ENCODE measurements at places on chromosomes 11 and 22.

DNA sequence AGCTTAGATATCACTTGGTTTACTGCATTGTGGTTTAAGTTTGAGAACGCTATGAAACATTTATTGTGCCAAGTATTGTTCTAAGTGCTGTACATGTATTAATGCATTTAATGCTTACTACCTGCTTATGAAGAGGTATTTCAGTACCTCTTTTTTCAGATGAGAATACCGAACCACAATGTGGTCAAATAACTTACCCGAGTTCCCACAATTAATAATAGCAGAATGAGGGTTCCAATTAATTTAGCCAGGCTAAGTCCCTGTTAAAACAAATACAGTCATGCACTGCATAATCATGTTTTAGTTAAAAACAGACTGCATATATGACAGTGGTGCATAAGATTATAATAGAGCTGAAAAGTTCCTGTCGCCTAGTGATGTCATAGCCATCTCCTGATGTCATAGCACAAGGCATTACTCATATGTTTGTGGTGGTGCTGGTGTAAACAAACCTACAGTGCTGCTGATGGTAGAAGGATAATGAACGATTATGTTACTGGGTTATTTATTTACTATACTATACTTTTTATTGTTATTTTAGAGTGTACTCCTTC, 4.3 kb downstream of the ZC3H12C start:
- DNase-seq: no peak

DNA sequence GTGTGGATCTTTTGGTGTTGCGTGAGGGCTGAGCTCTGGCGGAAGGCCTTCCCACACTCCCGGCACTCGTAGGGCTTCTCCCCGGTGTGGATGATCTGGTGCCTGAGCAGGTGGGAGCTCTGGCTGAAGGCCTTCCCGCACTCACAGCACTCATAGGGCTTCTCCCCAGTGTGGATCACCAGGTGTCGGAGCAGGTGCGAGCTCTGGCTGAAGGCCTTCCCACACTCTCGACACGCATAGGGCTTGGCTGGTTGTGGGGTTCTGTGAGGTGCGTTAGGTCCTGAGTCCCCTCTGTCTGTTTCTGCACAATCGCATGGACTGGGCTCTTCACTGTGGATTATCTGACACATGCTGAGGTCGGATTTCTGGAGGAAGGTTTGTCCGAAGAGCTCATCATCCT, 6.4 kb downstream of the ZNF70 start:
- DNase-seq: no peak

- DNase-seq: no peak
Observed at GRCh38 chr11:69238573-69239351, 55.2 kb upstream of the MYEOV start.

GRCh38 chr11:30818721-30819120, 232.6 kb upstream of the MPPED2 start:
- no peak for DNase-seq

GRCh38 chr11:78573681-78574080, 983 bp downstream of the NARS2 start:
- DNase-seq: no peak

DNA sequence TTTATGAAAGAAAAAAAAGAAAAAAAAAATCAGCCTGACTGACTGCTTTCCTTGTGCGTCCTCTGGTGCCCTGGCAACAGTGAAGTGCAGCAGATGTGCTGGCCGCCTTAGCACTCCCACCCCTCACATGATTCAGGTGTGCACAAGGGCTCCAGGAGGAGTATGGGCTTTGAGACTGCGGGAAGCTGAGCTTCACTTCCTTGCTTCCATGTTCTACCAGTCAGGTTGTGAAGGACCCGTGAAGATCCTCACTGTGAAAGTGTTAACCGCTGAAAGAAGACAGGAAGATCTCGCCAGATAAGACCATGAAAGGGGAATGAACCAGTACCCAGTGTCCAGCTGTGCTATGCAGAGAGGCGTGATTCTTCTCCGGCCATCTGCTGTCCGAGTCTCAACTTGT, 48.2 kb downstream of the HIRA start:
- DNase-seq: no peak

- DNase-seq: no peak
Observed at GRCh38 chr22:44368611-44369292, 56.0 kb upstream of the SHISAL1 start.

GRCh38 chr11:102467853-102468580, 15.5 kb upstream of the TMEM123 start:
- no peak for DNase-seq

DNA sequence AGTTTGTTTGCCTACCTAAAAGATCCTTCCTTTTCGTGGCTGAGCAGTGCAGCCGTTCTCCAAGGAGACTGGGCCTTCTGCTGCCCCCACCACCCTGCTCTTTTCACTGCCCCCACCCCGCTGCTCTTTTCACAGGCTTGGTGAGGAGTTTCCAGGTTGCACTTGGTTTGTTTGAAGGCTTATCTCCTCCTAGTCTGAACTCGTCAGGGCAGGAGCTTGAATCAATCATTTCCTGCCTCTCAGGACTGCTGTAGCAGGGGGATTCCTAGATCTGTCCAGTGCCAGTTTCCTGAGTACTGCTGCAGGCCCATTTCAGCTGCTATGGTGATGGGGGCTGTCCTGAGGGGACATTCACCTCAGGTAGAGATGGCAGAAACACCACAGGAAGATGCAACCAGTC, 10.0 kb downstream of the MED15 start:
- no peak for DNase-seq

DNA sequence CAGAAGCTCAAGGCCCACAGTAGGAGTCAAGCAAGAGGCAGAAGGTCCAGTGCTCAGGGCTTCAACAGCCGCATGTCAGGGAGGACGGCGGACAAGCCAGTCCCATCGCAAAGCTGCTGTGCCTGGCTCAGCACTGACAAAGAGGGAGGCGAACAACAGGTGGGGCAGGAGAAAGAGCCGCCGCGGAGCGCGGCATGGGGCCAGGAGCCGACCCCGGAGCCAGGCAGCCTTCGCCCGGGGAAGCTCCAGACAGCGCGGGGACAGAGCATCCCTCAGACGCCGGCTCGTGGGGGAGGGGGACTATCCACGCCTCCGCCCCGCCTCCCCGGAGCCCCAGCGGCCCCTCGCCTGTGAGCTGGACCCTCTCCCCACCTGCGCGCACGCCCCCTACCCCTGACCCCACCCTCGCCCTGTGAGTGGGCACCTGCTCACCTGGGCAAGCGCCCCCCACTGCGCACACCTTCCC, 369 bp downstream of the DHCR7 start:
- DNase-seq: no peak

DNA sequence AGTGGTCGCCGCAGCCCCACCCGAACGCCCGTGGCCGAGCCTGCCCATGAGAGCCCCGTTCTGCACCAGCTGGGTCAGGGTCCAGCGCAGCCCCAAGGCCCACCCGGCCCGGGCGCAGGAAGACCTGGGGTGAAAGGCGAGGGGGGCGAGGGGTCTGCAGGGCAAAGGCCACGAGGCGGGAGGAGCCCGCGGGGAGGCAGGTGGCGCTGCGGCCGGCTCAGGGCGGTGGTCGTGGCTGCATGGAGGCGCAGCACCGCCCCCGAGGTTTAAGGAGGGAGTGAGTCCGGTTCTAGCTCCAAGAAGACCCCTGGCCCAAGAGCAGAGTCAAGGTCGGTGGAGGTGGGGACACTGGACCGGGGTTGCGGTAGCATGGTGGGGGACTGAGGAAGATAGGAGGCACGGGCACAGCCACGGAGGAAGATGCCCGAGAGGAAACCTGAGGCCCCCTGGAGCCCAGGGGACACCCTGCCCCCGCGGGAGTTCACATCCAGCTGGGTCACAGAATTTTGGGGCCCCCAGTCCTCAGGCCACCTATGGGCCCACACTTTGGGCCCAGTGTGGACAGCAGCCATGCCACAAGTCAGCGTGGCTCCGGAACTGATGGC, 514 bp upstream of the HDAC10 start:
- no peak for DNase-seq

DNA sequence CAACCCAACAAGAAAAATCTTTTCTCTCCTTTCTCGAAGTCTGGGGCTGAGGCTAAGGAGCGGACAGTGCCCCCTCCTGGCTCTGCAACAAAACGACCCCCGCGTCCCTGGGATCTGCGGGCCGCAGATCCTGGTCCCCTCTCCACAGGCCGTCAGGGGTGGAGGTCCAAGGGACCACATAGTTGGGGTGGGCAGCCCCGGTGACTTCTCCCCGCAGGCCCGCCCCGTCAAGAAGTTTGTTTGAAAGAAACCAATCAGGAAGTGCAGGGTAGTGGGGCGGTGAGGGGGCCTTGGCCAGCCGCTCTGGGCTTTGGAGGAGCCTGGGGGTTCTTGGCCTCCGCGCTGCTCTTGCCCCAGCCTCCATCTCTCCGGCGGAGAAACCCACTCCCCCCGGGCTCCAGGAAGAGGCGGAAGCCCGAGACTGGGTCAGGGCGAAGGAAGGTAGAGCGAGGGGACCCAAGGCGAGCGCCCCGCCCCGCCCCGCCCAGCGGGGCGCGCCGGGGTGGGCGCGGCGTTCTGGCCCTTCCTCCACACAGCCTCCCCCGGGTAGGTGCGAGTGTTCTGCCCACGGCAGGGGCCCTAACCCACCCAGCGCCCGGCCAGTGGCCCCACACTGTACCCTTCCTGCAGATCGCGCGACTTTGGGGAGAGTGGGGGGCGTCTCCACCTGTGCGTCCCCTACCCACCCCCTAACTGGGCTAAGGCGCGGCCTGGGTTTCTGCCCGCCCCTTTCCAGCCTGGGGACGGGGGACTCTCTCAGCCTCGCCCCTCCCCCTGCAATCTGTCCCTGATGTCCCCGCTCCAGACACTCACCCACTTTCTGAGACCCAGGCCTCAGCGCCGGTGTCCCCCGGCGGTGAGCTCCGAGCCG, 1.3 kb downstream of the TP53I11 start:
- no peak for DNase-seq

GRCh38 chr22:30080805-30081204, 541 bp downstream of the HORMAD2 start:
- no peak for DNase-seq

GRCh38 chr11:59716051-59716450, 2.4 kb upstream of the OR10V1 start:
- no peak for DNase-seq

- DNase-seq: no peak
Observed at GRCh38 chr11:117678658-117679406, 118.2 kb downstream of the DSCAML1 start.

DNA sequence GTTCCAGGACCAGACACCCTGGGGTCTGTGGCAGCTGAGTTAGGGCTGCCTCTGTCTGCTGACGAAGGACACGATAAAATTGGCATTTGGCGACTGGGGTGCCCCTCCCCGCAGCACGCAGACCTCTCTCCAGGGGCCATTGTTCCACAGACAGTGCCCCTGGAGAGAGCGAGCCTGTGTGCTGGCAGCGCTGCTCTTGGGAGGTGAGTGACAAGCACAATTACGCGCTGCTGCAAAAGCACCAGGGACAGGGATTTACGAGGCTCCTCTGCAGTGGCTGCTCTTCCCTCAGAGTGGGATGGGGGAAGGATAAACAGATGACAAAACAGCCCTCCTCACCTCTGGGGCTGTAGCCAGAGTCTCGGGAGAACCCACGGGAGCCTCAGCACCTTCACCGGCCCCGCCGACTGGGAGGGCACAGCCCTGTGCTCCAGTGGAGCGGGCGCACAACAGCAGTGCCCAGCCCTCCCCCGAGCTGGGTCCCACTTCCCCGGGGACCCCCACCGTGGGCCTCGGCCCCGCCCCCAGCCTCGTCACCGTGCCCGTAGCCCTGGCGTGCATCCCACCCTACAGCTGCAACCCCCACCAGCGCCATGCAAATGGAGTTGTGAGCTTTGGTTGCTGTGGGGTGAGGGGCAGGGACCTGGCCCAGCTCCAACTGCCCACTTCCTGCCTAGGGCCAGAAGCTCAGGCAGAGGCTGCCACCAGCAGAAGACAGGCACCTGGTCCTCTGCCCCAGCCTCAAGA, 19.6 kb downstream of the CHID1 start:
- DNase-seq: no peak

GRCh38 chr22:49039625-49040024, 788.0 kb downstream of the BRD1 start:
- no peak for DNase-seq

DNA sequence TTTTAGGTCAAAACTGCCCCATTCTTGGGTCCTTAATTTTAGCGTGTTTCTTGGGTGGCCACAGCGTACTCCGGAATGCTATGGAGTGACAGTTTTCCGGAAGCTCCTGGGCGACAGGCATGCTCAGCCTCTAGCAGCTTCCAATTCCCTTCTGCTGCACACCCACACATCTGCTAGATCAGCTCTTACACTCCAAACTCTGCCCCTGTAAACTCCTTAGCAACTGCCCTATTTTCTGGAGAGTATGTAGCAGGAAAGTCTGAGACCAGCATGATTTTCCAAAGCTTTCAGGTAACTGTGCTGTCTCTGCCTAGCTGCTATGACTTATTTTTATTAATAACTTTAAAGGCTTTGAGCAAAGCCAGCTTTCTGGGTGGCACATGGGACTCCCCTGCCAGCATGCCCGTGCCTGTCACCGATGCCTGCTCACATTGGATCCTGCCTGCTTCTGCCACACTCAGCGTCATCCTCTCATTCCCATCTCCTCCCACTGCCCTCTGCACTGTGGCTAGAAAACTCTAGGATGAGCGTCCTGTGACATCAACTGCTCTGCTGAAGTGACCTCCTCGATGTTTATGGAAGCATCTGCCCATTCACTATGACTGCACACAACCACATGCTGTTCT, 17.3 kb downstream of the TOLLIP start:
- DNase-seq: no peak

DNA sequence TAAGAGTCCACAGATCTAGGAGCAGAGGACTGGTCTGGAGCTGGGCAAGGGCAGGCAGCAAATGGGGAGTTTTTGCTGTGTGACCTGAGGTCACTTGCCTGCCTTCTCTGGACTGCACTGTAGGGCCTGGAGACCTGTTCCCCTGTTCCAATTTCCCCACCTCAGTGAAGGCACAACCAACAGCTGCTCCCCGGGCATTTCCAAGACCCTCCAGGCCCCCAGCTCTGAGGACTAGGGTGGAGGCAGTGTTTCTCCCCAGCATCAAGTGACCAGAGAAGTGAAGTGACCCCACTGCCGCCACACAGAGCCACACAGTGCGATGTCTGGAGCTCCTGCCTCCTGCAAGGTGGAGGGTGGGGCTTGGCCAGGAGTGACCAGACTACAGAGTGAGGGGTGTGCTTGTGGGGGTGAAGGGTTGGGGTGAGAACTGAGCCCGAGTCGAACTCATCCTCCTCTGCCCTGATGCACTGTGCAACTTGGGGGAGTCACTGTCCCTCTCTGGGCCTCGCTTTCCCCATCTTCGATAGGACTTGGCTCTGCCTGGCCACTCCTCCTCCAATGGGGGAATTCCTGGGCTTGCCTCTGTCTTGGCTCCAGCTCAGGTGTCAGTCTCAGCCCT, 21.6 kb downstream of the P2RY2 start:
- DNase-seq: no peak

DNA sequence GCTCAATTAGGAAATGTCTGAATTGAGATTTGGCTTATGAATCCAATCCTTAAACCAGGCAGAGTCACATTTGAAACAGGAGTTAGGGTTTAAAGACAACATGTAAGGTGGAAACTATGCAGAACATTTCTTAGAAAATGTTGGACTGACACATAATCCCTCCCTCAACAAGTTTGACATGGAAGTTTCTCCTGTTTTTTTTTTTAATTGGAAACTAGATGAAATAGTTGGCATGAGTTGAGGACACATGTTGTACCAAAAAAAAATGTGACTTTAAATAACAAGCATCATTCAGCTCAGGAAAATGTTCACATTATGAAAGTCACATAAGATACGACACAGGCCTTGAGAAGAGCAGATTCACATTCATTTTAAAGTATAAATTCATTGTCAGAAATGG, 154.9 kb upstream of the DDI1 start:
- no peak for DNase-seq

Data from esophagus squamous epithelium (tissue), 5 donors.